ENCODE measurements at places on chromosomes 7 and 10. TPM values are rescaled to one million over a fixed set of nuclear protein-coding genes. Genes with fewer than 3 reads are reported as not detected.

- no peak for DNase-seq
Observed at GRCh38 chr7:55066524-55066923, 47.7 kb downstream of the EGFR start.

GRCh38 chr10:31620226-31621151 lies 301.5 kb downstream of the ZEB1 start:
- peak; percentile 48 for DNase-seq

- peak; percentile 82 for DNase-seq
Observed at GRCh38 chr7:6614953-6615722, at the start of gene ZNF853. Gene ZNF853 (plus strand): TSS chr7:6615610. CDS start chr7:6616175, 565 bp downstream.

DNA sequence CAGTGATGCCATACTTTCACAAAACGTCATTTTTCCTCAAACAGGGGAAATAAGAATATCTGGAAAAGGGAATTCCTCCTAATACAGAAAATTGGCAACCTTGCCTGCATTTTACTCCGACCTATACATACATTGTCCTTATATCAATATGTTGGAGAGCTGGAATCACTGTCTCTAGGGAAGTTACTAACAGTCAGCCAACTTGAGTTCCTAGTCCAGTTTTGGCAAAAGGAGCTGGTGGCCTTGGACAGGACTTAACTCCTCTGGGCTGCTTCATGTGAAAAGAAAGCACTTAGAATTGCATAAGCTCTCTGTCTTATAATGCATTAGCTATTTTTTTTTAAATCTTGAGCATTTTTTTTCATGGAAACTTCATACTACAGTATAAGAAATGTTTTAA lies 174.2 kb upstream of the HGF start:
- DNase-seq = no peak

GRCh38 chr10:93751832-93752231 lies 5.9 kb upstream of the LGI1 start:
- DNase-seq = no peak

DNA sequence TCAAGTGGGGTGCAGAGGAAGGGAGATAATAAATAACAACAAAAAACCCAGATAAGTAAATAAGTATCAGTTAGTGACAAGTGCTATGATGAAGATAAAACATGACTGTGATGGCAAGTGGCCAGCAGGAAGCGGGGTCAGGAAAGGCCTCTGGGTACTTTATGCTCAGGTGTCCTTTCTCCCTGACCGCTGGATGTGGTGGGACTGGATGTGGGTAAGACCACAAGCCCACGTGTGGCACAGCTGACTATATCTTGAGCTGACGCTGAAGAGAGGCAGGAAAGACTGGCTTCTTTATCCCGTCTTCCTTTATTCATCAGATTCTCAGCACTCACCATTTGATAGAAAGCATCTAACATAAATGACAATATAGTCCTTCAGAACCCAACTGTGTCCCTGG lies 87.8 kb downstream of the CREB5 start:
- DNase-seq = no peak

- DNase-seq = no peak
Observed at GRCh38 chr10:26156019-26156418, 60.6 kb upstream of the GAD2 start.

DNA sequence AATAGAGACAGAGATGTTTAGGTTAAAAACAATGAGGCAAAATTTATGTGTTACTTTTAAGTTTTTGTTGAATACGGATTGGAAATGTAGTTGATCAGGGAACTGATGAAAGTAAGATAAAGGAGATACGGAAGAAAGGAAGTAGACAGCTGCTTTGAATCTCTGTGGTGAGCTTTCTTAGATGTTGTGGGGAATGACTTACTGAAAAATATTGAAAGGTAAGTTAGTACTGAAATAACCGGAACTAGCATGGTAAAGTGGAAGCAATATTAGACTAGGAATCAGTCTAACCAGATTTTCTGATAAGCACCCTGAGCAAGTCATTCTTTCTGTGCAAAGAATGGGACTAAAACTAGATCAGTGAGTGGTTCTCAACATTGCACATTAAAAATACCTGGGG lies 34.8 kb downstream of the LUC7L2 start:
- no peak for DNase-seq

- DNase-seq = peak; percentile 87
Observed at GRCh38 chr7:140639366-140640053, 1.1 kb downstream of the DENND2A start.

- DNase-seq = peak; percentile 77
Observed at GRCh38 chr10:52308251-52309031, 5.6 kb upstream of the DKK1 start.

DNA sequence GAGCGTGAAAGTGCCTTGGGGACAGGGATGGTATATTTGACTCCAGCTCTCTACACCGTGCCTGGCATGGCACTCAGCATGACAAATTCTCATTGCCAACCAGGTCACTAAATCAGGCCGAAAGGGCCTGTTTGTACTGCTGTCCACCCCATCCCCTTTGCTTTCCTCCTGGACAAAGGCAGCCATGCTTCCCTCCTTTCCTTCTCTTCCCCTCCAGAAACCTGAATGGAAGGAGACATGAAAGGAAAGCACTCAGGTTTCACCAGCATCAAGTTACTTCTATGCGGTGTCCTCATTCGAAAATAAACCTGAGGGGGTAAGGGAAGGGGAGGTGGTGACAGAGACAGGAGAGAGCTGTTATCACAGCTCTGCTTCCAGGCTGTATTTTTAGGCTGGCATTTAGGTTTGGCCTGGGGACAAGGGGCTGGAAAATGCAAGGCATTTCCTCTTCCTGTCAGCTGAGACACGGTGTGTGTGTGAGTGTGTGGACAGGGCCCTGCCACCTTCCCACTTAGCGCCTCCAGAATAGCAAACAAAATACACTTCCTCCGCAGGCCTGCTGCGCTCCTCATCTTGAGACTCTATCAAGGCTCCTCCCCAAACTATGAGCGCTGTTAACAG lies 79.9 kb upstream of the COL13A1 start:
- no peak for DNase-seq

- no peak for DNase-seq
Observed at GRCh38 chr7:14398526-14398925, 409.1 kb upstream of the ETV1 start.

GRCh38 chr7:143492799-143493739 lies 15.4 kb downstream of the TAS2R41 start:
- no peak for DNase-seq

- DNase-seq = no peak
Observed at GRCh38 chr7:151060113-151060415, 675 bp downstream of the SLC4A2 start.

DNA sequence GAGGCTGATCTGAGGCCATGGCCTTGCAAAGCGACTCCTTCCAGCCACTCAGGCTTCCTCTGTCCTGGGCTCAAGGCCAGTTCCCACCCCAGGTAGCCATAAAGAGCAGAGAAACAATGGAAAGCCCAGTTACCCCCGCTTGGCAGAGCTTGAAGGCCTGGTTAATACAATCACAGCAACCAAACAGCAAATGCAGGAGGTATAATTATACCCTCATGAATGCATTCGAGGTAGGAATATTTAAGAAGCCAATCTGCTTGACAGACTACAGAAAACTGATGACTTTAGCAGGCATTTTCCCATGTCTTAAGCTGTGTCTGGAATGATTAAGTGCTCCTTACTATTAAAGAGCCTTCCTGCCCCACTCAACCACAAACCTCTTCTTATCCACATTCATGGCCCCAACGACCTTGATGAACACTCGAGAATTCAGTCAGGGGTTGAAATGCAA lies 114.1 kb upstream of the MACROH2A2 start:
- no peak for DNase-seq

DNA sequence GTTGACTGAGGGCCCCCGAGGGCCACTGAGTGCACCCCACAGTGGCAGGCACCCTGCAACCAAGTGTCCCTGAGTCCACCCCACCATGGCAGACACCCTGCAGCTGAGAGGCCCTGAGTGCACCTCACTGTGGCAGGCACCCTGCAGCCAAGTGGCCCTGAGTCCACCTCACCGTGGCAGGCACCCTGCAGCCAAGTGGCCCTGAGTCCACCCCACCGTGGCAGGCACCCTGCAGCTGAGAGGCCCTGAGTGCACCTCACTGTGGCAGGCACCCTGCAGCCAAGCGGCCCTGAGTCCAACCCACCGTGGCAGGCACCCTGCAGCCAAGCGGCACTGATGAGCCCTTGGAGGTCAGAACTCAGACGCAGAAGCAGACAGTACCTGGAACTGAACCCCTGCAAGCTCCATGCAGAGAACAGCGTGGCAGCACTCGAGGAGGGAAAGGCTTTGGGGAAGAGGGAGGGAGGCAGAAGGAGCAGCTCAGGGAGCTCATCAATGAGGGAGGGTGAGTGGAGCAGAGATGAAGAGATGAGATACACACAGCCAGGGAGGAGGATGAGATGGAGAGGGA lies 156.5 kb downstream of the WDR37 start:
- no peak for DNase-seq

GRCh38 chr7:34341326-34341725 lies 316.7 kb upstream of the NPSR1 start:
- DNase-seq = no peak

The COL17A1 gene
- 0.94 TPM for polyA plus RNA-seq

The SORBS1 gene
- polyA plus RNA-seq = 33.8 TPM

The UPK3B gene
- 10.9 TPM for polyA plus RNA-seq

The FKBP6 gene
- polyA plus RNA-seq = not detected

The PDK4 gene
- polyA plus RNA-seq = 46.4 TPM

The C10orf105 gene
- 0.47 TPM for polyA plus RNA-seq

The LRIT1 gene
- not detected for polyA plus RNA-seq

Data from left lung (tissue), 14 donors.